Panc1 (cell line): ENCODE measurements at places on chromosomes 1 and 21. TPM values are rescaled to one million over a fixed set of nuclear protein-coding genes. Genes with fewer than 3 reads are reported as not detected.

CRP gene
- total RNA-seq: 0.90 TPM

CCDC17 gene
- 2.2 TPM for total RNA-seq

IFI44L gene
- 0.10 TPM for total RNA-seq

FMN2 gene
- total RNA-seq: 1.9 TPM

ASAP3 gene
- 17.9 TPM for total RNA-seq

CFHR5 gene
- not detected for total RNA-seq

HFM1 gene
- total RNA-seq: 0.39 TPM

AGMAT gene
- total RNA-seq: 3.1 TPM

WNT4 gene
- 0.92 TPM for total RNA-seq

SASS6 gene
- total RNA-seq: 6.2 TPM

LCE2A gene
- total RNA-seq: not detected

MFAP2 gene
- 12.9 TPM for total RNA-seq

CFHR4 gene
- not detected for total RNA-seq

CHI3L2 gene
- 0.77 TPM for total RNA-seq

CDC42BPA gene
- total RNA-seq: 32.8 TPM

PLPP3 gene
- total RNA-seq: 8.2 TPM

SLAMF1 gene
- total RNA-seq: not detected

KCNQ4 gene
- total RNA-seq: 2.6 TPM

ELAVL4 gene
- total RNA-seq: not detected

ABCB10 gene
- 19.2 TPM for total RNA-seq

KIF26B gene
- 0.33 TPM for total RNA-seq

CELA2B gene
- not detected for total RNA-seq

KCNJ15 gene
- 0.13 TPM for total RNA-seq

SVBP gene
- 21.2 TPM for total RNA-seq

GNAT2 gene
- total RNA-seq: 0.44 TPM

CD1E gene
- not detected for total RNA-seq

LCE3E gene
- total RNA-seq: not detected

GBP6 gene
- total RNA-seq: not detected

HES5 gene
- total RNA-seq: not detected

ARHGEF19 gene
- 21.6 TPM for total RNA-seq

CHML gene
- total RNA-seq: 19.3 TPM

SPAG17 gene
- 0.36 TPM for total RNA-seq

C8B gene
- total RNA-seq: not detected

ZNF124 gene
- total RNA-seq: 18.6 TPM

FBXO28 gene
- total RNA-seq: 36.6 TPM

LAD1 gene
- total RNA-seq: 0.10 TPM

LCA5L gene
- total RNA-seq: 0.87 TPM

CRYBG2 gene
- total RNA-seq: 0.64 TPM

FCRLB gene
- 0.41 TPM for total RNA-seq

LCE6A gene
- not detected for total RNA-seq

KCNE1 gene
- not detected for total RNA-seq

ROR1 gene
- total RNA-seq: 19.3 TPM

SLC66A1 gene
- 42.0 TPM for total RNA-seq
